ENCODE measurements at places on chromosomes 6 and 20. TPM values are rescaled to one million over a fixed set of nuclear protein-coding genes. Genes with fewer than 3 reads are reported as not detected.
A peak's percentile ranks its signal among the peaks of the same experiment; 100 is the strongest.

DNA sequence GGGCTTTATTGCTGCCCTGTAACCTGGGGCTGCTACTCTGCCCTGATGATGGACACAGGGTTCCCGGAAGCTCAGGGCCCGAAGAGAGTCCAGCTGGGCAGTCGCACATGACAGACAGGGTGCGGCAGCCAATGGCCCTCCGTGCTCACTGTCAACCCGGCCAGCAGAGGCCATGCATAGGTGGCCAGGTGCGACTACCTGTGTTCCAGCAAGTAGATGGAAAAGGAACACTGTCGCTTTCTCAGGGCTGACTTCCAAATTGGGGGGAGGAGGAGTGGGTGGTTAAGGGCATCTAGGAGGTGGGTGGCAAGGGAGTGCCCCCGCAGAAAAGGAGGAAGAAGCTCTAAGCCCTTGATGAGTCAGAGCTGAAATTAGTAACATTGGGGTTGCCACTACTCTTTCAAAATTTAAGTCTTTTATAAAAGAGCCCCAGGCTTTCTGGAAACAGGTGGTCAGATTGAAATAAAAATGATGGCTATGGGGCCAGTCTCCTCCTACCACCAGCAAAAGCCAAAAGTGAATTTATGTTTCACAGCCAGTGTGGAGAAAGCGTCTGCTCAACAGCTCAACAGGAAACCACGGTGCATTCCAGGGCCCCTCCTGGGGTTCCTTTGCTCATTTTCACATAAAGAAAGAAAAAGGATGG is 2.3 kb upstream of the RAMACL start:
- DNase-seq = no peak

- no peak for DNase-seq
Observed at GRCh38 chr6:80148220-80148619, 41.7 kb downstream of the BCKDHB start.

RWDD2A gene
- 5.2 TPM for total RNA-seq

DNA sequence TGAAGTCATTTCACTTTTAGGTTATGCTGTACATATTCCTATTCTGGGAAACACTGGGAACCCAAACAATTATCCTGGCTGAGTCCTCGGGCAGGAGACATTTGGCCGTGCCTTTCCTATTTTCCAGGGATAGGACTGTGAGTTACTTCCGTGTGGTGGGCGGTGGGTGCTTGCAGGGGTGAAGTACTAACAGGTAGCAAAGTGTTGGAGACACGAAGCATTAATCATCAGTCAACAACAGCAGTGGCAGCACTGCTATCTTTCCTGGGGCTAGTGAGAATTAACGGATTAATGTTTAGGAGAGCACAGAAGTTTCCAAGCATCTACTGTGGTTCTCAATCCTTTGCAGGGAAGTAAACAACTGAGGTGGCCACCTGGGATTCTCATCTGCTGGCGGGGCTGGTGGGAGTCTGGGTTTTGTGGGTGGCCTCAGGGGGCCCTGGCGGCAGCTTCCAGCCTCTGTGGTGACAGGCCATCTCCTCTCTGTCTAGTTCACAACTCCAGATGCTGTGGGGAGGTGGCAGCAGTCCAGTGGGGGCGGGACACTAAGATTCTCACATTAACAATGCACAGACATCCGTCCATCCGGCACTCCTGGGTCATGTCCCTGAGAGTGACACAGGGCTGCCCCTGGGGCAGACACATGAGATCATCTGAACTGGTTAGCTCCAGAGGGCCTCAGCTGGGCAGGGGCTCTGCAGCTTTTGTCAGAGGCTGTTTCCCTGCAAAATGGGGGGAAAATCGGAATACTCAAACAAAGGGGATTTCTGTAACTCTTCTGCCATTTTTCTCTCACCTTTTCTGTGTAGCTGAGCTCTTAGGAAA is 90.9 kb downstream of the GJA10 start:
- DNase-seq = peak; percentile 42

MAK gene
- total RNA-seq = 5.3 TPM

THEMIS gene
- 1.6 TPM for total RNA-seq

LHFPL5 gene
- total RNA-seq = not detected

REPS1 gene
- total RNA-seq = 30.8 TPM

AKAP12 gene
- total RNA-seq = 67.7 TPM

DNA sequence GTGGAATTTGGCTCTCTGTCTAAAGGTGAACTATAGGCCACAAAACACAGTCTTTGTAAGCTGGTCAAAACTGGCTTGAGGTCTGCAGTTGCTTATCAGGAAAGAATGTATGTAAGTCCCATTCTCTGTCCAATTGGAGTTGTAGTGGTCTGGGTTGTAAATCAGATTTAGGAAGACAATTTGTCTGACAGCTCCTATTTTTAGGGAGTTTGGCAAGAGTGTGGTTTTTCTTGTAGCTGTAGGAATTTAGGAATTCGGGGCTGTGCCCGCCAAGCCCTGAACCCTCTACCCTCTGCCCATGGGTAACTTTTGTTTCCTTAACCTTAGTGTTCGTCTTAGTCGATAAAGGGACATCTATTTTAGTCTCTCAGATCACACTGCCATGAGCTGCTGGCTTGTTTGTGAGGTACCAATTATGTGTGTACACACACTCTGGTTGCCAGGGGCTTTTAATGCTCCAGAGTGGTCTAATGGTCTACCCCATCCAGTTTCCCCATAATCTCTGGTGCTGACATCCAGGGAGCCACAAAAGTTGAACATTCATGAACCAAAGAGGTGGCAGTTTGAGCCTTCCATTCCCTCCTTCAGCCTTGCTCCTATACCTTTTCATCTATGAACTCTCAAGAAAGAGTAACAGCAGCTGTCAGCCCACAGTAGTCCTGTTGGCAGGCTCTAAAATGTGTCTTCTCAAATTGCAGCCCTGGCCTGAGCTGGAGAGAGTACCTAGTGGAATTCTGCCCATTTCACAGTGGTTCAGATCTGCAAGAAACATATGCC is 93.0 kb downstream of the ANKRD6 start:
- DNase-seq = no peak

DNA sequence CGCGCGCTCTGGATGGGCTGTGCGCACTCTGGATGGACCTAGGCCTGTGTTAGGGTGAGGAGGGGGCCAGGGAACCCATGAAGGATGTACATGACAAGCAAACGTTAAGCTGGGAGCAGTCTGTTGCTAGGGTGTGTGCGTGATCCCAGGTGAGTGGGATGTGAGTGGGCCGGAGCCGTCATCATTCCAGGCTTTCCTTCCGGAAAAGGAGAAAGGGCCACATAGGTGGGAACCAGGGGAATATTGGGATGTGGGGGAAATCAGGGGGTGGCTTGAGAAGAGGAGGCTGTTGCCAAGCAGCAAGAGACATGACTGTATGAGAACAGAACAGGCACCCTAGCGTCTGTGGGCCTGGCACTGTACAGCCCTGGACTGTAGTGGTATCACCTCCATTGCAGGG is 49.7 kb upstream of the EPB41L1 start:
- no peak for DNase-seq

MEA1 gene
- total RNA-seq = 39.9 TPM

RNF182 gene
- total RNA-seq = 1.4 TPM

RING1 gene
- total RNA-seq = 50.6 TPM

DNA sequence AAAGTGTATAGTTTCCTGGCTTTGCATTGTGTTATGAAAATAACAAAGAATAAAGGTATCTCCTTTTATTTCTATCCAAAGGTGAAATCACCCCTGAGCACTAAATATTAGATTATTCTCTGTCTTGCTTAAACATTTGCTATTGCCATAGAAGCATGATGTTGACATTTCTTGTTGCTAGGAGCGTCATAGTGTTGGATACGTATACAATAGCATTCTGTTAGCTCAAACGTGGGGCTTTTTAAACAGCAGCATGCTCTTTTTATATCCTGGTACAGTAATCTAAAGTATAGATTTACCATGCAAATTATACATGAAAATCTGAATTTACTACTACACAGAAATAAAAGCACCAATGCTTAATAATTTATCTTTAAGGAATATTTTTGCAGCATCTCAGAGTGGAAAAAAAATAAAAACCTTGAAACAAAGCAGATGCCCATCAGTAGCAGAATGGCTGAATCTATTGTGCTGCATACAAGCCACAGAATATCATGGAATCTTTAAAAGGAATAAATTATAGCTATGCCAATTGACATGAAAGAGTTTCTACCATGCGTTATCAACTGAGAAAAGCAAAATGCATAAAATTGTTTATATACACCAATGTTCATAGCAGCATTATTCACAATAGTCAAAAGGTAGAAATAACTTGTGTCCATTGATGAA is 9.6 kb upstream of the HSF2 start:
- DNase-seq = no peak

DNA sequence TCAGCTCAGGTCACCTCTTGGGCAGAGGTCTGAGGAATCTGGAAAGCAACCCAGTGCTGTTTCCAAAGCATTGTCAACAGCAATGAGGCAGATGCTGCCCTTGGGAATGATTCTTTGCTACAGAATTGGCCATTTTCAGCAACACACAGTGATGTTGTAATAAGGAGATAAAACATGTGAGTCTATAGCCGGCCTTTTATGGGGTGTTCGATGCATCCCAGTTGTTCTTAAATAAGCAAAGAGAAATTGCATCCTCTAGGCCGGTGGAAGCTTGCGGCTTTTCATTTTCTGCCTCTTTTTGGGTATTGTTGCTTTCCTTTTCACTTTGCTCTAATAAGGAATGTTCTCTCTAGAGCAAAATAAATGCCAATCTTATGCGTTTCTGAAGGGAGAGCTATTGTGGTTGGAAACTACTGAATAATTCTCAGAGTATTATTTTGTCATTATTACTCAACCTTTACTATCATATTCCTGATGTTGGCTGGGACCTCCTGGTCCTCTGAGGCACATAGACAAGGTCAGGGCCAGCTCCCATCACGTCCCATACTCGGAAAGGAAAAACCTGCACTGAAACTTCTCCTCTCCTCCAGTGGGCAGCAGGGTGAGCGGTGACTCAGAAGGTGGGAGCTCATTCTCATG is 214.2 kb downstream of the CDH26 start:
- no peak for DNase-seq

DNA sequence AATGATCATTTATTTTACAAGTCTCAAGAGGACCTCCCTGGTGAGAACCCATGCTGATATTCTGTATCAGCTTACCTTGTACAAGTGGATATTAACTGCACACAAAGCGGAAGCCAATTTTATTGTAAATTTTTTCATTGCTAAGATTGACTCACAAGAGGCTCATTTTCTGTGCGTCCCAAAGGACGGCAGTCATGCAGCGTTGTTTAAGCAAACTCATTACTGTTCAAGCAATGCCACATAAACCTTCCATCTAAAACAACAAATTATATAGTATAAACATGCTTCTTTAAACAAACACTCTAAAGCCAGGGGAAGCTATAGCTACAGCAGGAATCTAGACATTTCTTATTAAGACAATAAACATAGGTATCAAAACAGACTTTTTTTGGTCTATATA is 575.3 kb downstream of the FRK start:
- DNase-seq = no peak

CST5 gene
- 0.81 TPM for total RNA-seq

- DNase-seq = no peak
Observed at GRCh38 chr6:20566109-20566508, 31.9 kb downstream of the CDKAL1 start.

GPLD1 gene
- total RNA-seq = 5.3 TPM

DNA sequence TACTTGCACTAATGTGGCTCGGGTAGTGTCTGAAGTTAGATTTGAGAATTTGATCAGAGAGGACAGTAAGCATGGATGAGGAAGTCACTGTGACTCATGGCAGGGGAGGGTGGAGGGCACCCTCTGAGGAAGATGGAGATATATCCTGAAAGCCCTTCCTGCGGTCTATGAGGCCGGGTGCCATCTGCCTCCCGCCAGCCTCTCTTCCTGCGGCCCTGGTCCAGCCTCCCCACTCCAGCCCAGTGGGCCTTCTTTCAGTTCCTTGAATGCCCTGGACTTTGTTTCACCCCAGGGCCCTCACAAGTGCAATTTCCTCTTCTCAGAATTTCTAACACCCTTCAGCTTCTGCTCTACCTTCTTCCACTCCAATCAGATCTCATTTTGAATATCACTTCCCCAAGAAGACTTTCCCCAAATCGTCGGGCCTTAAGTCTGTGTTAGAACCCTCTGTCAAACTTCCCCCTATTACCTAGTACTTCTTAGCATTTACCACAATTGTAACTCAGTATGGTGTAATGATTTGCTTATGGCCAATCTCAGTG is 20.2 kb upstream of the TNFAIP3 start:
- DNase-seq = peak; percentile 74

HLA-F gene
- total RNA-seq = 418 TPM

GRCh38 chr6:114167583-114168576 is 174.9 kb downstream of the HS3ST5 start:
- DNase-seq = no peak

GRCh38 chr6:35484921-35485392 is 11.9 kb downstream of the TEAD3 start:
- no peak for DNase-seq

DNA sequence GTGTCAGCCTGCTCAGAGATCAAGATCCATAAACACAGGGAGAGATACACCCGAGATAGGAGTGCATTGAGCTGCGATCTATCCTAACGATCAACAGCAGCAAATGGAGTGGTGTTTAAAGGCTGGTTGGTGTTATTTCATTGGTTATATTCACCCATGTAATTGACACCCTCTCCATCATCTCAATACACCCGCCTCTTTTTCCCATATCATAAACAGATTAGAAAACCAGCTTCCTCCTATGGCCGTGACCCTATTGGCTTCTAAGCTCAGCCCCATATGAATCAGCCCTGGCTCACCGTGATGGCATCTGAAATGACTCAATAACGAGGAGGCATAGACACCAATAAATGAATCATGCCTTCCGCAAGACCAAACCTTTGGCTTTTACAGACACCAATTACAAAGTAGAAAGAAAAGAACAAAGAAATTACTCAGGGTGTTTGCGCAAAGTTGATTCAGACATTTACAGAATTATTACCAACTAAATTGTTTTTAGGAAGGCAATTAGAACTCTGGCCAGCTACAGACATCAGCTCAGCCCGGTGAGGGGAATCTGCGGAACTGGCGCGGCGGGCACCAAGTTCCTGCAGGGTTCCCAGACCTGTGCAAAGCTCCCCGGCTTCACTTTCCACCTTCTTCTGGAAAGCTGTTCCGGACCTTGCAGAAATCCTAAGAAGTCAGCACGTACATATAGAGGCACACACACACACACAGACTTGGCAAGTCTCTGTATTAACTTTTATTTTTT is 11.5 kb downstream of the PMEPA1 start:
- no peak for DNase-seq

TINAG gene
- total RNA-seq = not detected

ESR1 gene
- 1.3 TPM for total RNA-seq

- no peak for DNase-seq
Observed at GRCh38 chr6:3222506-3223038, 4.9 kb downstream of the TUBB2B start.

- no peak for DNase-seq
Observed at GRCh38 chr6:12383448-12383847, 93.3 kb downstream of the EDN1 start.

GRCh38 chr6:34182751-34183531 is 37.1 kb upstream of the GRM4 start:
- peak; percentile 50 for DNase-seq

NKAIN4 gene
- total RNA-seq = not detected

SH3BGRL2 gene
- 65.8 TPM for total RNA-seq

DNA sequence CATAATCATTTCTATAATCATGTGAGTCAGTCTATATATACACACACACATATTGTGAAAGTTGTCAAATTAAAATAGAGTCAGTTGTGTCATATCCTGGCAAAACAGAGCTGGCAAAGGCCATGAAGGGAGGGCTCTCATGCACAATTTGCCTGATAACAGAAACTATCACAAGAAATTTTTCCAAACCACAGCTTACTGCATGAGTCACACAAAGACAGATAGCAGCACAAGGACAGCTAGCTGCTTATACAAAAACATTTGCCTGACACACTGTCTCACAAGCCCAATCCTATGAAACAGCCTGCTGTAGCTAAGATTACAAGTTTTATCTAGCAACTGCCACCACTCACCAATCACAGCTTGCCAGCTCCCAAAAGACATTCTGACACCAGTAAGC is 848.5 kb upstream of the MAN1A1 start:
- DNase-seq = no peak

All from upper lobe of left lung (tissue), 6 donors.